ENCODE measurements at places on chromosomes 2 and 18.

DNA sequence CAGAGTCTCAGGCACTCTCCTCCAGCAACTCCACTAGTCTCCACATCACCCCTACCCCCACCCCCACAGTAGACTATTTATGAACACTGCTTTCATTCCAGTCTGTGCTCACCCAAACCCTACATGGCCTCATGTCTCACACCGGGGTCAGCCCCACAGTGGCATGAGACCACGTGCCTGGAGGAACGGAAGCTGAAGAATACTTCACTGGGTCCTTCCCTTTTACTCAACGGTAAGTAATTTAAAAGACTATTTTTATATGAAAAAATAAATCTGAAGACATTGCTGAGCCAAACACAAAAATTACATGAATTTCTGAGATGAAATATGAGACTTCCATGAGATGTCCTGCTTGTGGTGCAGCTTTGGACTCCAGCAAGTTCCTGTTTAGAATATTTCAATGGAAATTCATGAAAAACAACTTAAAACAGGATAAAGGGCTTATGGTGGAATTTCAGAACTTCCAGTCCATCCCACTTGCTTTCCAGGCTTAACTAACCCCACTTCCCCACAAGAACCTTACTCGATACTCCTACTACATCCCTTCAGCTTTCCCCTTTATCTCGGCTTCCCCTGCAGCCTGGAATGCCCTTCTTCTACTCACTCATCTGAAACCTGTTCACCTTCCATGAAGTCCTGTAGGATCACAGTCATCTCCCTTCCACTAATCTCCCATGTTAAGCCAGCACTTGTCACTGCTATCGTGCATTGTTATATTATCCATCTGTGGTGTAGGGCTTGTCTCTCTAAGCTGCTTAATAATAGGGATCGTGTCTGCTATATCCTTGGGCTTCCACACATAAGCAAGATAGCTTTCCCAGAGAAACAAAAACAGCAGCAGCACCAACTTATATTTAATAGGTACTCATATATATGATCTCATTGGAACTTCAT is 47.9 kb downstream of the SLC14A1 start:
- DNase-seq, result no peak

DNA sequence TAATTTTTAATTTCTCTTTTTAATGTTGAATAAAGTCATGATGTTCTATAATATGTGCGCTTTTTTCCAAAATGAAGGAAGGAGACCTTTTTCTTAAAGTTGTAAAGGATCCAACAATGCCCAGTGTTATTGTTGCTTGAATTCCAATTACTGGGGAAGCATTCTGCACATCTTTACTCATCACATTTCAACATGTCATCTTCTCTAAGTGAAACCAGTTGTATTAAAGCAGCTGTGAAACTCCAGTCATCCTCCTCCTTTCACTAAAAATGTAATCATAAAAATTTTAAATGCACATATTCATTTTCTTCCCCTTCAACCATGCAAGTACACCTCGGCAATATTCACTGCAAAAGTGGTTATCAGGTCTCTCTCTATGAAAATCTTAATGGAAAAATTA is 722.7 kb downstream of the TSN start:
- no peak for DNase-seq

GRCh38 chr2:17818235-17818815 is 2.1 kb downstream of the MSGN1 start:
- DNase-seq, result no peak

DNA sequence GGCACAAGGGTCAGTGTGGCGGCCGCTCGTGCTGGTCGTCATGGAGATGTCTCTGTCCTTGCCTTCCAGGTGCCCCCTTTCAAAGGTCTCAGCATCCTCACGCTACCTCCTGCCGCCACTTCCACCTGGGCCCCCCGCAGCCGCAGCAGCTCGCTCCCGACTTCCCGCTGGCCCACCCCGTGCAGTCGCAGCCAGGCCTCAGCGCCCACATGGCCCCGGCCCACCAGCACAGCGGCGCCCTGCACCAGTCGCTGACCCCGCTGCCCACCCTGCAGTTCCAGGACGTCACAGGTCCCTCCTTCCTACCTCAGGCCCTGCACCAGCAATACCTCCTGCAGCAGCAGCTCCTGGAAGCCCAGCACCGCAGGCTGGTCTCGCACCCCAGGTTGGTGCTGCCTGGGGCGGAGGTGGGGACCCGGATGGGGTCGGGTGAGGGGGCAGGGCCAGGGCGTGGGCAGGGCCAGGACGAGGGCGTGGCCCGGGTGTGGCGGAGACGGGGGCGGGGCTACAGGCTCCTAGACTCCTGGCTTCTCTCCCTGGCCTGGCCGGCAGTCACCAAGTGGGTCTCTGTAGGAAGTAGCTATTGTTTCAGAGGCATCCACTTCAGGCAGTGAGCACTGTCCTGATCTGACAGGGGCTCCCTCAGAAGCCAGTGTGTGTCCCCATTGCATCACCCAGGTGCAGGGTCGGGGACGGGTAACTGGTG is 223.7 kb downstream of the LOXHD1 start:
- no peak for DNase-seq

DNA sequence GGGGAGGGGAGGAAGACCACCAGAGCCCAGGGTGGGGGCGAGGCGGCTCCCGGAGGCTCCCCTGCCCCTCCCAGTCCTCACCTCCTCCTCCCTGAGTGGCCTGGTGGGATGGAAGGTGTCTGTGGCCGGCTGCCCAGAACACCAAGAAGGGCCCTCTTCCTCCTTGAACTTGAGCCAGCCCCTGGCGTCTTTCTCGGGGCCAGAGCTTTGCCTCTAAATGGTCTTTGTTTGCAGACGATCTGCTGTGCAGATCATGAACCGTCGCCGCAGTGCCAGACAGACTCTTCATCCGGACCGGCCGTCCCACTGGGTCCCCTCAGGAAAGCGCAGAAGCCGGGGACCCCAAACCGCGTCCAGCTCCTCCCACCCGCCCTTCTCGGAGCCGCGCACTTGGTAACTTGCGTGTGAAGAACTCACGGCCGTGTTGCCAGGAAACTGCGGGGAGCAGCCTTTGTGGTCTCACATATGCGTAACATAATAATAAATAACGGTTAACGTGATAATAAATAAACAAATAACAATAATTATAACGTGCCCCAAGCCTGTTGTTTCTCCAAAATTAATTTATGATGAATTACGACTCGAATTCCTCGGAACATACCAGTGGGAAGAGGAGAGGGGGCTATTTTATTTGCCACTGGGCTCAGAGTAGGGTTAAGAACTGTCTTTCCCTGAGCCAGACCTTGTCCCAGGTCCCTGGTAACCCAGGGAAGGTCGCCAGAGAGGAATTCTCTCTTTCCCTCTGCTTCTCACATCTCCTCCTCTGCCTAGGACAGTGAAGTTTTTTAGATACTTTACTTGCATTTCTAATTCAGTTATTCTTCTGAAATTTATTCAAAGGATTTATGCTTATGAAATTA is 41.0 kb downstream of the PTGR3 start:
- DNase-seq, result no peak

DNA sequence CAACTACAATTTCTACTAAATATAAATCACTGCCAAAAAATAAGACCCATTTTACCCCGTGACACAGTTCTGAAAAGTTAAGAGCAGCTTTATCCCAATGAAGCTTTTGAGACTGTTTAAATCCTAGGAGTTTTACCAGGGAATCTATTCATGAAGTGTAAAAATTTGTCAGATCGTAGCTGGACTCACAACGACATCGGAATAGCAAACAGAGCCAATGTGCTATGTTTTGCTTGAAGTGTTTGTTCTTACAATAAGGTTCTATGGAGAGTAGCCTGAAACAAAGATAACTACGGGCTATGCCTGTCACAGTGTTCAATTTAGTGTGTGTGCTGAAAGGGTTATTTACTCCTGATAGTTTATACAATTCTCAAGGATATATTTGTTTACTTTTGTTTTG is 78.5 kb upstream of the L3MBTL4 start:
- DNase-seq, result no peak

GRCh38 chr2:88690591-88691338 is 708 bp upstream of the RPIA start:
- DNase-seq, result no peak

- peak; percentile 56 for DNase-seq
These were observed 4.8 kb downstream of the NEU4 start for GRCh38 chr2:241813644-241814392.

Data from central memory CD4-positive, alpha-beta T cell (primary cell).